AG20443 (cell line): ENCODE measurements at places on chromosomes 2 and 18.

DNA sequence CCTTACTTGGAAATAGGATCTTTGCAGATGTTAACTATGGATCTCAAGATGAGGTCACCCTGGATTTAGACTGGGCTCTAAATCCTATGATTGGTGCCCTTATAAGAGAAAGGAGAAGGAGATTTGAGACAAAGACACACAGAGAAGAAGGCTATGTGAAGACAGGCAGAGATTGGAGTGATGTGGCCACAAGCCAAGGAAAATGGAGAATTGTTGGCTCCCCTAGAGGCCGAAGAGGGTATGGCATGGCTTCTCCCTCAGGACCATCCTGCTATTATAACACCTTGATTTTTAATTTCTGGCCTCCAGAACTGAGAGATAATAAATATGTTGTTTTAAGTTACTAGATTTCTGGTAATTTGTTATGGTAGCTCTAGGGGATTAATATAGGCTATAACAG, 7.6 kb downstream of the CYBRD1 start:
- no peak for DNase-seq

DNA sequence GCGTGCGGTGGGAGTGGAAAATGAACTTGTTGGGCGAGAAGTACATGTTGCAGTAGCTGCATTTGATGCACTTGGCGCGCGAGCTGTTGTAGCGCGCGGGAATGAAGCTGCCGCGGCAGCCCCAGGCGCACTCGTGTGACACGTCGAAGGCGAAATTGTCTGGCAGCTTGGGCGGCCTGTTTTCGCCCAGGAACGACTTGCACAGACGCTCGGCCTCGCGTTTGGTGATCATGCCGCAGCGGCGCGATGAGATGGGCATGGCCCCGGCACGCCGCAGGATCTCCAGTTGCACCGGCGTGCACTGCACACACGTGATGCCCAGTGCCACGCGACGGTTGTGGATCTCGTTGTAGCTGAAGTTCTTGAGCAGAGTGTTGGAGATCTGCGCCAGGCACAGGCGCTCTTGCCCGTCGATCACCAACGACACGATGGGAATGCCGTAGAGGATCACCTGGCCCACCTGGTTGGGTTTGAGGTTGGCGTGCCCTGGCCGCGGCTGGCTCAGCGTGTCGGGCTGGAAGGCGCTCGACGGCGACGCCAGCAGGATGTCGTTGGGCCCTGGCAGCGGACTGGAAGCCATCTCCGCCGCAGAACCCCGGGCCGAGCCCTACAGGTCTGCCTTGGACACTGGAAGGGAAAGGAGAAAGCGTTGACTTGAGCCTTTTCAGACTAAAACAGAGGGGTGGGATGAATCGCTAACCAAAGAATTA, 2.7 kb downstream of the SKOR2 start:
- DNase-seq = no peak

DNA sequence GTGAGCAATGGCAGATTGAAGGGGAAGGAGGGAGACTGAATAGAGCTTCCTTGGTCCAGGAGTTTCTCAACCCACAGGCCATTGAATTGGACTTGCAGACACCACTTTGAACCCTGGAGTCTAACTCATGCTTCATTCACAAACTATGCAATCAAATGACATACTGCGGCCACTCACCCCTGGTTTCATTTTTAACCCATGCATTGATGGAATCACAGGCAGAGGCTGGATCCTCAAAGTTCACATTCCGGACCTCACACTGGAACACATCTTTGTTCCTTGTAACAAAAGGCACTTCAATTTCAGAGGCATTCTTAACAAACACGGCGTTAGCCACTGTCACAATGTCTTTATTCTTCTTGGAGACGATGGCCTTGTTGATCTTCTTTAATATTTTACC, 40.7 kb downstream of the MRPL44 start:
- peak; percentile 41 for DNase-seq

DNA sequence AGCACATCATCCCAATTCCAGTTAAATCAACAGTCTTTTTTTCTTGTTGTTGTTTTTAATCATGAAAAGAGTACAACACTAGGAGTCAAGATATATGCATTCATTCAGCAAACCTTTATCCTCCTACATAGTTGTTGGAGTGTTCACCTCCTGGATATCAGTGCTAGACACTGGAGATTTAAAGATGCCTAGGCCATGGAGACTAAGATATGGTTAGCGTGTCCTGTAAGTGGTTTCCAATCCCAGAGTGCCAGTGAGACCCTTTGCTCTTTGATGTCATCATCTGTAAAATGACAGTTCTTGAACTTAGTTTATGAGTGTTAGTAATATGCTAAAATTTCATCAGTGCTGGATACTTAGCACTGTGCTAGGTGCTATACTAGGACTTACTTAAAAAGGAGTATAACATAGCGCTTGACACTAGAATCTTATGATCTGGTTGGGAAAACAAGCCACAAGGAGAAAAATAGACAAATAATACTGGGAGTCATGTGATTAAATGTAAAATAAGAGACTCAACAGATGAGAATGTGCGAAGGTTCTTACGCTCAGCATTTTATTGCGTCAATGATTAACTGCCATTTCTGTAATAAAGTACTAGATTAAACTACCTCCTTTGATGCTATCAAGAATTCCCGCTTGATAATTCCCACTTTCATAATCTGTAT, 31.5 kb downstream of the BABAM2 start:
- DNase-seq = no peak

DNA sequence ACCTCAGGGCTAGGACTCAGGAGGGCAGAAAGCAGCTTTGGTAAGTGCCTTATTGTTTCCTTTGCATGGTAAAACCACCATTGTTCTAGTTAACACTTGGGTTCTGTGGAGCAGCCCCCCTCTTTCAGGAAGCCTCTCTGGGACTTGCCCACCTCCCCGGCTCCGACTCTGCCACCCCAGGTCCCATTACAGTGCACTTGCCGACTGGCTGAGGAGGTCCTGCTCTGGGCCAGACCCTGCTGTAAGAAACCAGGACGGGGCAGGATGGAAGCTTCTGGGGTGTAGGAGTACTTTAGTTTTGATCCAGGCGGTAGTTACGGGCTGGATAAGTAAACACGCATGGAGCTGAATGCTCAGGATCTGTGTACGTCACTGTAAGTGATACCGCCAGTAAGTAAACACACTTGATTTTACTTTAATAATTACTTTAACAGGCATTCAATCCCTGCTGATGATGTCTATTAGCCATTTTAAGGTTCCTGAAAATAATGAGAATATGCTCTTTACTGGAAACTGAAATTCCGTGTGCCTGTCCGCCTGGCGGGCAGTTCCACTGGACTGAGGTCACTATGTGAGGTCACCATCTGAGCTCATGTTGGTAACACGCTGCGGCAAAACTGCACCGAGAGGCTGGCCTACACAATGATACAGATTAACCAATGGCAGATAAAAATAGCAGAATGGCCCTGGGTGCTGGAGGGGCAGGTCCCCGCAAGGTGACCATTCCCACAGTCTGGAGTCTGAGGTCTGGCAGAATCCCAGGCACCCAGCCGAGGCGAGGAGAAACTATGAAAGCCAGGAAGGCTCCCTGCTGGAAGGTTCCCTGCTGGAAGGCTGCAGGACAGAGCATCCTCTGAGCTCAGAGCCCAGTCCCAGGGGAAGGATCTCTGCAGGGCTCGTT, 25.2 kb downstream of the HS1BP3 start:
- DNase-seq = no peak

DNA sequence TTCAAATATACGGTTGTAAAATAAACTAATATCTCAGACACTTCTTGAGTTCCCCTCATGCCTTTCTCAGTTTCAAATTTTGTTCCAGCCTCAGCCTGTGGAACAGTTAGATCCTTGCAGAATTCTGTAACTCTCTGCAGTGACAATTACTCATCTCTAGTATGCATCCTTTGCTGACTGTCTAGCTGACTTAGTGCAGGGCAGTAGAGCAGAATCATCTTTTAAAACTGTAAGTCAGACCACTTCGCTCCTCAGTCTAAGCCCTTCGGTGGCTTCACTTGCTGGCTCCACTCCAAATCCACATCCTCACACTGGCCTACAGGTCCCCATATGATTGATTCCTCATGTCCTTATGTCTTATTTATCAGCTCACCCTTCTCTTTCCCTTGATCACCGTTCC, 164.1 kb upstream of the ZSWIM2 start:
- DNase-seq = no peak

DNA sequence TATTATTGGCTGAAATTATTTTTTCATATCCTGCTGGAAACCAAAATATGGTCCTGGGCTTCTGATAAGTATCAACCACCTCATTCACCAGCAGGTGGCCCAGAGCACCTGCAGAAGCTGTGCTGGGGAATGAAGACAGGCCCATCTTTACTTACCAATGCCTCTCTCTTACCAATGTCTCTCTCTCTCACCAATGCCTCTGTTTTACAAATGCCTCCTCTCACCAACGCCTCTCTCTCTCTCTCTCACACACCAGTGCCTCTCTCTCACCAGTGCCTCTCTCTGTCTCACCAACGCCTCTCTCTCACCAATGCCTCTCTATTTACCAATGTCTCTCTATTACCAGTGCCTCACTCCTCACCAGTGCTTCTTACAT, 2.3 kb upstream of the MAL start:
- DNase-seq = no peak

GRCh38 chr2:38108907-38109731, 33.2 kb upstream of the CYP1B1 start:
- no peak for DNase-seq

- no peak for DNase-seq
These were observed 63.1 kb downstream of the RND3 start for GRCh38 chr2:150424406-150424805.

DNA sequence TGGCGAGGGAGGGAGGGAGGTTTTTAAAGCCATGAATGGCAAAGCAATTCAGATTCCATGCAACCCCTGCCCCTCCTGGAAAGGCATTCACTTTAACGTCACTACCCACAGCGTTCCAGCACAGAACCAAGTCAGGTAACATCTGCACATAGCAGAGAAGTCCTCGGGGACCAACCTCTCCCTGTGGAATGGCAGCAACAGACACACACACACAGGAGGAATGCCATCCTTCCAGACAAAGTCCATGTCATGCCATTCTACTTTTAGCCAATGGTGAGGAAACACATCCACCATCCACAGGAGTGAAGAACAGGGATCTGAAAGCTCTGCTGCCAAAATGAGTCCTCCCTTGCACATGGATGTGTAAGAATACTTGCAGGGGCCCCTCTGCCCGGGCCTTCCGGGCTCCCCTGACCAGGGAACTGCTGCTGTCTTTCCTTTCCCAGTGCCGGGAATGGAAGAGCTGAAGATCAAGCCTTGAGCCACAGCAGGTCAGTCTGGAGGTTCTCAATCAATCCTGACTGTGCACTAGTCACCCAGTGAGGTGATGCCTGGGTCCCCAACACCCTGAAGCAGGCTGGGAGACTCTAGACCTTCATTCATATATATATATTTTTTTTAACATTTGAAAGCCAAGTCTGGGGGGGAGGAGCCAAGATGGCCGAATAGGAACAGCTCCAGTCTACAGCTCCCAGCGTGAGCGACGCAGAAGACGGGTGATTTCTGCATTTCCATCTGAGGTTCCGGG, 63.7 kb downstream of the UXS1 start:
- DNase-seq = no peak

- DNase-seq = peak; percentile 77
These were observed 74.2 kb downstream of the VIT start for GRCh38 chr2:36770542-36771287.

GRCh38 chr2:220220009-220220408, 592.6 kb downstream of the SLC4A3 start:
- no peak for DNase-seq

DNA sequence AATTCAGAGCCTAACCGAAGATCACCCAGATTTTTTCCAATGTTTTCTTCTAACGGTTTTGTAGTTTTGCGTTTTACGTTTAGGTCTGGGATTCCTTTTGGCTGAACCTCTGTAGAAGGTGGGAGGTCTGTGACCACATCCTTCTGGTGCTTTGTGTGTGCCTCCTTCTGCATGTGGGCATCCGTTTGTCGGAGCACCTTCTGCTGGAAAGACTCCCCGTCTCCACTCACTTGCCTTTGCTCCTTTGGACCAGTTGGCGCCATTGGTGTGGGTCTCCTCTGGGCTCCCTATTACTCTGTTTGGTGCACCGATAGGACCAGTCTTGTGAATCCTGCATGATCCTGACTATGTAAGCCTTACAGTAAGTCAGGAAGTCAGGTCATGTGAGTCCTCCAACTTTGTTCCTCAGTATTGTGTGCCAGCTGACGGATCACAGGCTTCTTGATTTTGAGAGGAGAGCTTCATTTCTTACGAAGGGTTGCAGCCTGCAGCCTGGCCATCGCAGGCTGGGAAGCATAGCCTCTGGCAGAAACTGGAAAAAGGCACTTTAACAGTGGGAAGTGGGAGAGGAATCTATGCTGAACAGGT, 13.6 kb downstream of the AQP12A start:
- no peak for DNase-seq

- DNase-seq = no peak
These were observed 318.9 kb upstream of the HS6ST1 start for GRCh38 chr2:128637481-128638155.

- no peak for DNase-seq
These were observed 213.1 kb upstream of the CDH2 start for GRCh38 chr18:28390022-28390421.

DNA sequence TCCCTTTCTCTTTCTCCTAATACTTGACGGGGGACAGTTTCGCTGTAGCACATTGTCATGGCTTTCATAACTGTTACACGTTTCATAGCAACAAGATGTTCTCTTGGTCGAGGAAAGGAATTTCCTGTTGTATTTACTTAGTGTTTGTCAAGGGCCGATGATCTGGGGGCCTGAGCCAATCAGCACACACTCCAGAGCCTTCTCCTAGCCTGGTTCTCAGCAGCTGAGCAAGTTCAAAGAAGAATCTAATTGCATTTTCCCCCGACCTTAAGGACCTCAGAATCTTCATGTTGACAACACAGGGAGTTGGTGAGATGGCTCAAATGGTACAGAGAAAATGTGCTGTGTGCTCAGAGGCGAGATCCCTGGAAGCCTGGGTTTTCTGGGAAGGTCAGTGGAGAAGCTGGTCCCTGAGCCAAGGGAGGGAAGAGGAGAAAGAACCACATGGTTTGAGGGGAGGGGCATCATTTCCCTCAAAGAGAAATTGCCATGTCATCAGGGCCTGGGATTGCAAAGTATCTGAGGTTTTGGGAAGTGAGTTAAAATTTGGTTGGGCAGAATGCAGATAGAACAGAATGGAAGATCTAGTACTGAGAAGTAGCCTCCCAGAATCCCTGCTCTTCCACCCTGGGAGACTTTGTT, 76.9 kb upstream of the AGAP1 start:
- peak; percentile 60 for DNase-seq
